ENCODE measurements at places on chromosomes 1 and 21.

DNA sequence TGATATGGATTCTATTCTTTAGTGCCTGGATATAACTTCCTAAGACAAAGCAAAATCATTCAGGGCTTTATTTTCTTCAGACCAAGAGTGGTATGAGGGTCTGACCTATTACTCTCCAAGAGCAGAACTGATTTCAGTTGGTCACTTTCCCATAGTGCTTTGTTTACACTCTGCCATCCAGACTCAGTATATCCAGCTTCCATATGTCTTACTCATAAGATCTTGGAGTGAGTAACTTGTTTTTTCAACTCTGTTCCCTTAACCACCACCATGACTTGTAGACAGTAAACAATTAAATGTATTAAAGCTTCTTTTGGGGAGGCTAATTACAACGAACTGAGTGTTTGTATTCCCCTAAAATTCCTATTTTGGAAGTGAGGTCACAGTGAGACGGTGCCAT lies 83.4 kb downstream of the USP24 start:
- DNase-seq = peak; percentile 77

DNA sequence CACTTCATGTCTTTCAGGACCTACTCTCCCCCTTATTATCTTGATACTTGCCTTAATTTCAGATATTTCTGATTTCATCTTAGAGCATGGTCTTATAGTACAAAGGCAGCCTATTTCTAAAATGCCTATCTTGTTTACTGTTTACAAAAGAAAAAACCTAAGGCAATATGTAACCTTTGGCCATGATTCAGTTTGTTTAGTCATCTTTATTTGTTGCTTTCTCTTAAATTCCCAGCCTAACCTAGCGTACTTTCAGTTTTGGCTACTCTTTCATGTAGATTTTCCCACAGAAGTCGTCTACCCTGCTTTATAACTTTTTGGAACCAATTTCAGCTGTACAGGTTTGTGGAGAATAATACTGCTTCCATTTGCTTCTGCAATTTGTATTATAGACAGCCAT lies 81.8 kb downstream of the KIF1B start:
- no peak for DNase-seq

GRCh38 chr1:119275145-119276134 lies 93.1 kb upstream of the HAO2 start:
- peak; percentile 26 for DNase-seq

- DNase-seq = no peak
Observed at GRCh38 chr1:31658721-31659120, 14.0 kb upstream of the PEF1 start.

GRCh38 chr1:44645476-44646244 lies 28.6 kb downstream of the TMEM53 start:
- peak; percentile 42 for DNase-seq

GRCh38 chr1:27603309-27603680 lies 649 bp downstream of the AHDC1 start:
- DNase-seq = no peak

- DNase-seq = no peak
Observed at GRCh38 chr1:69898403-69898947, 306.9 kb downstream of the LRRC40 start.

Data from astrocyte (in vitro differentiated cells and primary cell).